NCI-H1436 treated with DMSO at 0.1 percent for 48 hours (cell line): ENCODE measurements at places on chromosomes 2 and 18.

DNA sequence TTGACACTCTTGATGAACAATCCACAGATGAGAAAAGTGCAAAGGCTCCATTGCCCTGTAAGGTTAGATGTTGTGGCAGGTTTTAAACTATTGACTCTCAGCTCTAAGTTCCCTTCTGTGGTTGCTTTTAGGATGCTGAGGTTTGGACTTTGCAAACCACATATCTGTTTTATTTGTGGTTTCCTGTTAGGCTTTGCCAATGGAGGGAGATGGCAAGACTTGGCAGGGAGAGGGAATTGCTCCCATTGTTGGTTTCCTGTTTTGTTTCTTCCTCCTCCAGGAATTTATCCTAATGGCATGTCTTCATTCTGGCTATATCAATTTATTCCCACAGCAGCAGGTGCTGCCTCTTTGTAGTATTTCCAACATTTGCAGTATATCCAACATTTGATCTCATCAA is 772.3 kb downstream of the LRRTM4 start:
- DNase-seq, result no peak

DNA sequence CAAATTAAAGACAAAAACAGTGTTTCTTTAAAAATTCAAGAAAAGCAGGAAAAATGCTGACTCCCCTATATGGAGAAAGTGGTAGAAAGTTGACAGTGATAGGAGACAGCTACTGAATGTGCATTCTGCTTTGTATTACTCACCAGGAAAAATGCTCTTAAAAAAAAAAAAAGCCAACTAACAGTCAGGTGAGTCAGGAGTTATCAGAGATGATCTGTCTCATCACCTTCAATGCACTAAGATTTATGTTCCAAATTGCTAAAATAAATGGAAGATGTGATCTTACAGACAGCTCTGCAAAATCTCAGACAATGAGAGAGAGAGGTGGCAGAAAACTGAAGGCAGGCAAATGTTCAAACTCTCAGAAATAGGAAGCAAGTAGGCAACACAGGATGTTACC is 47.6 kb upstream of the ZNF521 start:
- DNase-seq, result no peak

DNA sequence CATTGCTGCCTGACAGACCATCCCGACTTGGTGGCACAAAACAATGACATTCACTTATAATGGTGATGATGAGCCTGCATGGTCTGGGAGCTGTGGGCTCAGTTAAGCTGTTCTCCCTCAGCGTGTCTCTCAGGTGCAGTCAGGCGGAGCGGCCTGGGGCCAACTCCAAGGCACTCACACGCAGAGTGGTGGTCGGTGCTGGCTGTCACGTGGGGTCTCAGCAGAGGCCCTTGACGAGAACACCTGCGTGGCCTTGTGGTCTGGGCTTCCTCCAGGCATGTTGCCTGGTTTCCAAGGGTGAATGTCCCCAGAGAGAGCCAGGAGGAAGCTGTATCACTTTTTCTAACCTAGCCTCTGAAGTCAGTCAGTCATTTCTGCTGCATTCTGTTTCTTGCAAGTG is 29.8 kb downstream of the ARMC9 start:
- no peak for DNase-seq

DNA sequence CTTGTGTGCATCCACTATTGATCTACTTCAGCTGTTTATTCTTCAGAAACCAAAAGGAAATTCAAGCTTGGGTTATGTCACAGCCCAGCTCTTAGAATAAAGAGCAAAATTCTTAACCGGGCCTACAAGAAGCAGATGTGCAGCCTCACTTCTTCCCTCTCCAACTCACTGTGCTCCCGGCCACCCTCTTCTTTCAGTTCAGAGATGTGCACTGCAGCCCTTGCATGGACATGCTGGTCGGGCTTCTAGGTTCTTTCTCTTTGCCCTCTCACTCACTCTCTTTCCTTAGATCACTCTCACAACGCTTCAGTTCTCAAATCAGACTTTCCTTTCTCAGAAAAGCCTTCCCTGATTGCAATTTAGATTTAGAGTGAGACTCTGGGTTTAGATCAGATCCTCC is 104.1 kb downstream of the CHN1 start:
- DNase-seq, result no peak

DNA sequence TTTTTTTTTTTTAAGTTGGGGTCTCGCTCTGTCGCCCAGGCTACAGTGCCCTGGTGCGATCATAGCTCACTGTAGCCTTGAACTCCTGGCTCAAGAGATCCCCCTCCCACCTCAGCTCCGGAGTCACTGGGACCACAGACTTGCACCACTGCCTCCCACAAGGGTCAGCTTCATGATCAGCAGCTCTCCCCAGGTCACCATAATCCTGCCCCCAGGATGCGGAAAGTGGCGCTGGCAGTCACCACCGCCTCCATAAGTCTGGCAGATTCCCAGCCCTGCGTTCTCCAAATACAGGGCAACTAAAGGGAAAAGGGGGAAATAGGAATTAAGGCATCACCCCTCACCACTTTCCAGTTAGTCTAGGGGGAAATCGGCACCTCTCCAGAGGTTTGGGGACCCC is 5.2 kb upstream of the ARID5A start:
- DNase-seq, result no peak

DNA sequence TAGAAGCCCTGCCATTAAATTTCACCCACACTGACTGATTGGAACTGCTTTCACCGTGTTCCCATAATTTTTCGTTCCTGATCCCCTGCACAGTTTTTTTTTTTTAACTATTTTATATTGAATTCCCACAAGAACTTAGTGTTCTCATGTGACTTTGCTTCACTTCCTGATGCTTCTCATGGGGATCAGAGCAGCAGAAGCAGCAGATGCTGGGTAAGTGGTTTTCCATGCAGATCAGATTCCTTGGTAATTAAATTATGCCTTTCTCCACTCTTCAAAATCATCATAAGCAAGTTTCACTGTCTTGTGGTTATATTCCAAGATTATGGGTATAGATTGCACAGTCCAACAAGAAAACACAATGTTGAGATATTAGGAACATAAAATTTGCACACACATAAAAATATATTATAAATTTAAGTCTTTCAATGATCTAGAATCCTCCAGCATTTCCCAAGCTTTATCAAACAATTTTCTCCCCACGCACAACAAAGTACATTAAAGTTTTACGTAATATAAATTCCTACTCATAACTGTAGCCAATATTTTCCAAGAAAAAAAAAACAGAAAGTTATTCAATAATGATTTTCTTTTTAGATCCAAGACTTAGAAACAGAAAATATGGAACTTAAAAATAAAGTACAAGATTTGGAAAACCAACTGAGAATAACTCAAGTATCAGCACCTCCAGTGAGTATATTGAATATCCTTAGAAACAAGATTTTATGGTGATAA is 277.9 kb downstream of the GULP1 start:
- DNase-seq, result no peak
